ENCODE measurements at places on chromosomes 12 and 14.

- DNase-seq = no peak
Observed at GRCh38 chr12:32901553-32901952, 5.0 kb upstream of the PKP2 start.

DNA sequence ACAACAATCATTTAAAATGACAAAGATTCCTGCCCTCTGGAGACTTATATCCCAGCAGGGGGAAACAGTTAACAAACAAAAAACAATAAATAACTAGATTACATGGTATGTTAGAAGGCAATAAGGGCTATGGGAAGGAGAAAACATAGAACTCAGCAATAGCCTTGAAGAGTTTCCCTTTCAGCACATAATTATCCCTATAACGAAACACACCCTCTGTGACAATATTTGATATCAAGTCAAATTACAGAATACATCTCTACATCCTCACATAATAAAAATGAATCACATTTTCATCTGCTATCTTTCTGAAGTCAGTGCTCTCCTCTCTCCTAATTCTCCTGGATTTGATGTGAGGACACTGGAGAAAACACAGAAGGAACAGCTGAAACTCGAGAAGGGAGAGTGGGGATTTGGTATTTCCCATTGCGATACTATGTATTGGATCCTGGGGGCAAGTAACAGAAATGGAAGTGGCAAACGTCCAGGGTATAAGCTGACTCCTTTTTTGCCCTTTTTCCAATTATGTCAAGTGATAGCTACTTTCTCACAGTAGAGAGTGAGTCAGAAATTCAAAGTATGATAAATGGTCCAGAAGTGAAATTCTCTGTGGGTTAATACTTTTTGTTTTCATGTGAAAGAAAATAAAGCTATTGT, 9.7 kb upstream of the PTGER2 start:
- DNase-seq = no peak

DNA sequence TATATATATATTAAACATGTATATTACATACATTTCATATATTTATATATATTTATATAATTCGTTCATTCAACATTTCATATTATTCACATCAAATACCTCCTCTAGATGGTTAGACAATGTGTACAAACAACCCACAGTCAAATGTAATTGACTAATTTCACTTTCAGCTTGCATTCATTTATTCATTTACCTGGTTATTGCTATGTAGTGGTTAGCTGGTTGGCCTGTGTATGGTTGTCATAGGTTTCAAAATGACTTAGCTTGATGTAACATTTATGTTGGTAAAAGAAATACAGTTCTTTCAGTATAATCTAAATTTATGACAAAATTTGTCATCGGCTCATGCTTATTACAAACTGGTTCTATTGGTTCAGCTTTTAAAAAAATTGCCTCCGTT, 389 bp downstream of the OR4K13 start:
- DNase-seq = no peak

DNA sequence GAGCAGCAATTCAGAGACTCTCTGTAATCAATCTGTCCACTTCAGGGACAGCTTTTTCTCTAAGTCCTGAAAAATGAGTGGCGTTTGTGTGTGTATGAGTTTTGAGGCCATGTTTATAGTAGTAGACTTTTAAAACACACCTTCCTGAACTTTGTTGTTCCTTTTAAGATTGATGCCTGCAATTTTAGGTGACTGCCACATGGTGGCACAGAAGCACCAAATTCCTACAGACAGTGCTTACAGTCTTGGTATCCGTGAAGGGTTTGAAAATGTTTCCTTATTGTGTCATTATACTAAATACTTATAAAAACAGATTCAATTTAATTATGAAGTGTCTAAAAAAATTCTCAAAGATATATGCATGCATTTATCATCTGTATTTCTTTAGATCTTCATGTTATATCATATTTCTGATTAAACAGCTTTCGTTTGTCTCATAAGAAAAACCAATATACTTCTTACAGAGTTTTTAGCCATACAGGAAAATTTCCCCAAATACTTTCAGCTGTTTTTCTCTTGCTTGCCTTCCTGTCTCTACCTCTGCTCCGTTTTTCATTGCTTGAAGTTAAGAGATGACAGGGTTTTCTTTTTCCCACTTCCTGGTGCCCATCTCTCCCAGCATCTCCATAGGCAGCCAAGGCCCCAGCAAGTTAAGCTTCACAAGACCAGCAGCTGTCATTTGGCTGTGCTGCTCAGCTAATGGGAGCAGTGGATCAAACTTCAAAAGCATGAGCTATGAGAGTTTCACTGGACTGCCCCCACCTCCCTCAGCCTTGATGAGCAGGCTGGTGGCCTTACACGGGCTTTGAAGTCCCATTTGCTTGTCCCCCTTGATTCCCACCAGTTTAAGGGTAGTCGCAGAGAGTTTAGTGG, 259.6 kb downstream of the AKAP6 start:
- DNase-seq = no peak

- no peak for DNase-seq
Observed at GRCh38 chr14:51069055-51069454, 25.9 kb downstream of the TRIM9 start.

DNA sequence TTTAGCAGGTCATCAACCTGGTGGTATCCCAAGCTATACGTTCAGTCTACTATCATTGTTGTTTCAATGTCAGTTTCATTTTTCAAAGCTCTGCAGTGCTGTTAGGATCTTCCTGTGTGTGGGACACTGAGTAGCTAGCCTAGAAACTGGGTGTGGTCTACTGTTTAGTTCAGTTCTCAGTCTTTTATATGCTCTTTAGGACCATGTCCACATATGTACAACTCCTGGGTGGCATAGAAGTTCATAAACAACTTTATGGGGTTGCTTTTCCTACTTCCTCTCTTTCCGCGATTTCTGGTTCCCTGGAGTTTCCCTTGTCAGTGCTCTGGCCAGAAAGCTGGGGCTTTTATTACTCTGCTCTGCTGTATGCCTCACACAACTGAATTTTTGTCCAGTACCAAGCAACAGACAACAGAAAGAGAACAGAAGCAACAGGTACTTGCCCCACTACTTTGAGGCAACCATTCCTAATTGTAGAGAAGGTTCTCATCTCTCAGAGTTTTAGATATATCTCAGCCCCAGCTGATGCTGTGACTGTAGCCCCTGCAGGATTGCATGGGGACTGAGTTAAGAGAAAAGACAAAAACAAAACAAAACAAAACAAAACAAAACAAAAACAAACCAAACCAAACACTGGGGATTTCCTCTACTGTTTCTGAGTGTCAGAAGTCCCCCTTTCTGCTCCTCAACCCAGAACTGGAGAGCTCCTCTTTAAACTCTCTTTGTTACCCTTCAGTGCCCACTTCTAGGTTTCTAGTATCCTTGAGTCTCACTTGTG, 30.3 kb downstream of the MIS18BP1 start:
- DNase-seq = no peak

DNA sequence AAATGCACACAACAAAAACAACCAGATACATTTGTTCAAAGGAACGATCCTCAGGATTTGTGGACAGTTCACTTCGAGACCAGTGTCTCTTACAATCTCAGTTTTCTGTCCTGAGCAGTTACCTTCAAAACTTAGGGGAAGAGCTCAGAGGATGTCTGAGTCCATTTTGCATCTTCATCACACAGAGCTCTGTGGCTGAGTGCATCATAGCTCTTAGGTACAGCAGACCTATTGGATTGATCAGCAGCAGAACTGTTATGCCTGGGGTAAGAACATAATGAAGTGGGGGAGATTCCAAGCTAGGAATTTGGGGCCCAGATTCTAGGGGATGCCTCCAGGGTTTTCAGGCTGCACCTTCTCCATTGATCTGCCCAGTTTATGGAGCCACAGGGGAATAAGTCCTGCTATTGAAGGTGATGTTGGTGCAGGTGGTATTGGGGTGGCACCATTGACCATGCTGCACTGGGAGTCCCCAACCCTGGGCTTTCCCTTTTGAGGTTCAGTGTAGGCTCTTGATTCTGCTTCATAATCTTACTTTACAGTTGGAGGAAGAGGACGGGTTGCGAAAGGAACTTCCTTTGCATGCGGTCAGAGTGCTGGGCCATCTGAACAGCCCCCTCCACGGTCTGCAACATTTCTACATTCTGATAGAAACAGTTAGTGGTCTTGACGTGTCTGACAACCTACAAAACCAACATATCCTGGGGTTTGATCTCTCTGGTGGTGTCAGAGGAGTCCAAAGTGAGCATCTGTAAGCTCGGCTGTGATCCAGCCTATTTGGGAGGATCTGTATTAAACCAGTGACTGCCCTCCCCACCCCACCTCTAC, 112.8 kb downstream of the CHST11 start:
- DNase-seq = no peak

DNA sequence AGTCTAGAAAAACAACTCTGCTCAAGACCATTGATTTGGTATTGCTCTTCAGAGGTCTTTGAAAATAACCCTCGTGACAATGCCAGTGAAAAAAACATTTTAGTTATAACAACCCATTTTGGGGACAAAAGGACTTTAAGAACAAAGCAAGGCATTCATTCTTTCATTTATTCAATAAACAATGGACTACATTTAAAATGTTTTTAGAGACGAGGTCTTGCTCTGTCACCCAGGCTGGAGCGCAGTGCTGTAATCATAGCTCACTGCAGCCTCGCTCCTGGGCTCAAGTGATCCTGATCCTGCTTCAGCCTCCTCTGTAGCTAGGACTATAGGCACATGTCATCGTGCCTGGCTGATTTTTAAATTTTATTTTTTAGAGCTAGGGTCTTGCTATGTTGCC, 7.7 kb upstream of the KICS2 start:
- DNase-seq = no peak

DNA sequence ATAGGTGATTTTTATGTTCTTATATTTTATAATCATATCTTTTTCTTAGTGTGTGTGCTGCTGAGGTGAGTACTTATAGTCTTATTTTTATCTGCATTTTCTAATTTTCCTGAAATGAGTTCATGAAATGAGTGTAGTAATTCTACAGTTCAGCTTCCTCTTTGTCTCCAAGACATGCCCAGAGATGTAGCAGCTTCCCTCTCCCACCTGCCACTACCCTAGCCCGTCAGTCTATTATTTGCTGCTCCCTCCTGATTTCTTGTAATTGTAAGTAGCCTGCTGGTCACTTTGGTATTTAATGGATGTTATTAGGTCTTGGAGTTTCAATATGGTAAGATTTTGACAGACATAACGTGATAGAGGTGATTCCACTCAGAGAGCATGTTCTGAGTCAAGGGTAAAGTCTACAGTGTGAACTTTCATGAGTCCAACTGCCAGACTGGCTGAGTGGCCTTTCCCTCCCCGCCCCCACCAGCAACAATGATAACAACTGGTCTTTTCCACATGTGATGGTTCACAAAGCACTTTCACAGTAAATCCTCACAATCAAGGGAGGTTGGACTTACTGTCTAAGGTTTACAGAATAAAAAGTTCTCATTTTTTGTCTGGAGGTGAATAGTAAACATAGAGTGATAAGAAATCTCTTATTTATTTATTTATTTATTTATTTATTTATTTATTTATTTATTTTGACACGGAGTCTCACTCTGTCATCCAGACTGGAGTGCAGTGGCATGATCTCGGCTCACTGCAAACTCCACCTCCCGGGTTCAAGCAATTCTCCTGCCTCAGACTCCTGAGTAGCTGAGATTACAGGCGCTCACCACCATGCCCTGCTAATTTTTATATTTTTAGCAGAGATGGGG, 4.2 kb upstream of the RIPK3 start:
- no peak for DNase-seq

GRCh38 chr12:125148316-125148715, 83.1 kb downstream of the AACS start:
- DNase-seq = no peak

GRCh38 chr12:122190842-122191668, 8.1 kb downstream of the LRRC43 start:
- peak; percentile 41 for DNase-seq

DNA sequence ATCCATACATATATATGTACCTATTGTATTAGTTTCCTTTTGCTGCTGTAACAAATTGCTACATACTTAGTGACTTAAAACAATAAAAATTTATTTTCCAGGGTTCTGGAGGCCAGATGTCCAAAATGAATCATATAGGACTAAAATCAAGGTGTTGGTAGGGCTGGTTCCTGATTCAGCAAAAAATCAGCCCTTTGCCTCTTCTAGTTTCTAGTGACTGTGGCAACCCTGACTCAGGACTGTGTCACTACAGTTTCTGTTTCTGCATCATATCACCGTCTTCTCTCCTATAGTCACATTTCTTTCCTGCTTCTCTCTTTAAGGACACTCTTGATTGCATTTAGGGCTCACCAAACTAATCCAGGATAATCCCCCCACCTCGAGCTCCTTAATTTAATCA, 386.3 kb upstream of the TBX3 start:
- DNase-seq = no peak

DNA sequence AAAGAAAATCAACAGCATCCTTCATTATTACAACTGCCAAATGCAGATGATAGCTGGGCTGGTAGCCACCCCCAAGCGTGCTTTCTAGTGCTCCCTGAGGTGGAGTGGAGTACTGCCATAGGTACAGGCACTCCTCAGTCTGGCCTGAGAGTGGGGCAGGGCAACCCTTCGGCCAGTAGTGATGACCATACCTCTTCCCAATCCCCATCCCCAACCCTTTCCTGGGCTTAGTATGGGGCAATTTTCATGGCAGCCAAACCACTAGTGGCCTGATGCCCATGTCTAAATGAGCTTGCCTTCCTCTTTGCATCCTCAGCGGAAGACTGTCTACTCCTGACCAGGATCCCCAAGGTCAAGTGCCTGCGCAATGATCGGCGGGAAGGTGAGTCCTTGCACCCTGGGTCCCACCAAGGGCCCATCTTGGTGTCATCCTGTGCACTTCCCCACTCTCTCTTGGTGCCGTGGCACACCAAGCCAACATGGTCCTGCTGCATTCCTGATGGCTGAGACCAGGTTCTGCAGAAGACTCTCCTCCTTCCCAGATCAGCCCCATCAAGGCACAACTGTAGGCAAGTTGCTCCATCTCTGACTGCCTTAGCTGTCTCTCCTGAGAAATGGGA, 65.8 kb downstream of the GALNT16 start:
- DNase-seq = no peak

GRCh38 chr14:103594265-103594664, 31.5 kb downstream of the COA8 start:
- DNase-seq = no peak

DNA sequence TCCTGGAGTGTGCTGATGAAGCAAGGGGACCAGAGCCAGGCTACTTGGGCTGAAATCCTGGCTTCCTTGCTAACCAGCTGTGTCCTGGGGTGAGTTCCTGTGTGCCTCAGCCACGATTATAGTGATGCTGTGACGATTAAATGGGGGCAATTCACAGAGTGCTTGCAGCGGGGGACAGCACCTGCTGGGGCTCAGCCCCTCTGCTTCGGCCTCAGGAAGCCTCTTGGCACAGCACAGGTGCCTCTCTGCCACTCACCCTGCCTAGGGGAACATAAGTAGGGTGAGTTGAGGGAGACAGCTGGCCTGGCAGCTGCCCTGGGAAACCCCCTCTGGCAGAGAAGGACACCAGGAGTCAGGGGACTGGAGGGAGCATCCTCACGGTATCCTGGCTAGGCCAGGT, 9.4 kb downstream of the KRT80 start:
- no peak for DNase-seq

GRCh38 chr12:116106870-116107269, 170.6 kb downstream of the MED13L start:
- DNase-seq = no peak

DNA sequence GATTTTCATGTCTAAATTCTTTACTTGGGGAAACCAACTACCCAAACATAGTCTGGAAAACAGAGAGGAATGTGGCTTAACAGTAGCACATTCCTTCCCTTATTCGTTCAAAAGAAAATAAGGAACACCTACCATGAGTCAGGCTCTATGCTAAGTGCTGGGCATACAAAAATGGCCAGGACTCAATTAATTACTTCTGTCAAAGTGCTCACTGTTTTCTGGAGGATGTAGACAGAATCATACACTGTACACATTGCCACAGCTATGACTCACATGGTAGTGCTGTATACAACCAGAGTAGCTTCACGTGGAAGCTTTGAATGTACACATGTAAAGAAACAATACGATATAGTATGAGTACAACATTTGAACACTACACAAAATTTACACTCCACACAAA, 50.1 kb downstream of the SLC25A21 start:
- no peak for DNase-seq

Data from stimulated activated CD4-positive, alpha-beta T cell treated with anti-CD3 and anti-CD28 coated beads, TNF-alpha, amount 100 ng/mL, for 4 hours (primary cell).